COLO829 (cell line): ENCODE measurements at places on chromosomes 4 and X.

DNA sequence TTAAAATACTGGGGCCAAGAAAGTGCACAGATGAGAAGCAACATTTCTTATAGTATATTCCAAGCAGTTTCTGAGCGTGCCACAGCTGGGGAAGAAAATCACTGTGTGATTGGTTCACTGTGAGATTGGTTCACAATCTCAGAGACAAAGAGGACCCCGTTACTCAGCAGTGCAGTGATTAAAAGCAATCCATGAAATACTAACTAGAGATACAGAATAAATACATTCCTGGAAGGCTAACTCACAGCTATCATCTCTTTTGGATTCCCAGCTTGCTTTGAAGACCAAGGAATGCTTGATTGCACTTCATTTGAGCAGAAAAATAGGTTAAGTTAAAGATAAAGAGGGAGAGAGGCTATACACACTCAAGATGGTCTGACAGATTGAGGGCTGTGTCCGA, 132.1 kb upstream of the RAPGEF2 start:
- DNase-seq, result no peak

GRCh38 chrX:19670854-19671620, 155.7 kb upstream of the MAP3K15 start:
- peak; percentile 73 for DNase-seq

DNA sequence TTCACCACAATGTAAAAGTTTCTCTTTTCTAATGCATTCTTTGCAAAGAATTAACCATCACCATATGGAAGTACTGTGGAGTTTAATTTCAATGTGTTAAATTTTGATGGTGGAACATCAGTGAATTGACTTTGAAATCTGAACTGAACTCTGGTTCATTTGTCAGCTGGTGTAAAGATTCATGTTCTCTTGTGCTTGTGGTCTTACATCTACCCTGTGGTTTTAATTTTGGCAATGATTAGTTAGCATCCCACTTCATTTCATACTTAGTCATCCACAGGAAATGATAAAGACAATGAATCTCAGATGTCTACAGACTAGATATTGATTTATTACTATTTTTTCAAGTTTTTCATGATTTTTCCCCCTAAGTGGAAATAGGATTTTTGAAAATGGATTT, 77.8 kb downstream of the GRID2 start:
- DNase-seq, result no peak

DNA sequence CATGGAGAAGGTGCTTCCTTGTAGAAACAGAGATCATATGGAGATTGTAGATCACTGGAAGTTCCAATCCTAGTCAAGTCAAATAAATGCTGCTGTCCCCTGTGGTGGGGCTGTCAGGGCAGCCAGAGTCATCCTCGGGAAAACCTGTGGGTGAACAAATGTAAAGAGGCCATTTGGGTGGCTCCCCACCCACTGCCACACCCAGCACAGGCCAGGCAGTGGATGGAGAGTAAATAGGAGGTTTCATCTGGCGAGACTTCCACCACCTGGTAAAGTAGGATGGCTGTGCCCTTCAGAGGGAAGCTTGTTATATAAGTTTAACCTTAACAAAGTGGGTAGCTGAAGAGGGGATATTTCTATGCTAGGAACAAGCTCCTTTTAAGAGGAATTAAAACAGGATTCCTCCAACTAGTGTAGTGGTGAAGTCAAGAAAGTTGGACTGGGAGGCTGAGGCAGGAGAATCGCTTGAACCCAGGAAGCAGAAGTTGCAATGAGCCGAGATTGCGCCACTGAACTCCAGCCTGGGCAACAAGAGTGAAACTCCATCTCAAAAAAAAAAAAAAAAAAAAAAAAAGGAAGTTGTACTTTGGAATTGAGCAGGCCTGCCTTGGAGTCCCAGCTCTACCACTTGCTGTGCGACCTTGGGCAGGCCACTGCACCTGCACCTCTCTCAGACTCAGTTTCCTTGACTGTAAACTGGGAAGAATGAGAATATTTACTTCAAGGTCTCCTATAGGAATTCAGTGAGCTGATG, 273.7 kb downstream of the PTTG2 start:
- no peak for DNase-seq

DNA sequence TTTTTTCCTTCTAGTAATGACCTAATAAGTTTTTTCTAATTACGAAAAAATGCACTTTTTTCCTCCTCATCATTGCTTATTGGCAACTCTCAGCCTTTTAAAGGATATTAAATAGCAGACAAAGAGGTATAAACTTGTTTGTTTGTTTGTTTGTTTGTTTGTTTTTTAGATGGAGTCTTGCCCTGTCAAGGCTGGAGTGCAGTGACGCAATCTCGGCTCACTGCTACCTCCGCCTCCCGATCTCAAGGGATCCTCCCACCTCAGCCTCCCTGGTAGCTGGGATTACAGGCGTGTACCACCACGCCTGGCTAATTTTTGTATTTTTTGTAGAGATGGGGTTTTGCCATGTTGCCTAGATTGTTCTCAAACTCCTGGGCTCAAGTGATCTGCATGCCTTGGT, 6.0 kb downstream of the RBM47 start:
- no peak for DNase-seq

GRCh38 chrX:118847676-118848075, 24.1 kb downstream of the ZCCHC12 start:
- DNase-seq, result peak; percentile 54

- no peak for DNase-seq
Measured at GRCh38 chr4:61246034-61246433, 45.9 kb downstream of the ADGRL3 start.

DNA sequence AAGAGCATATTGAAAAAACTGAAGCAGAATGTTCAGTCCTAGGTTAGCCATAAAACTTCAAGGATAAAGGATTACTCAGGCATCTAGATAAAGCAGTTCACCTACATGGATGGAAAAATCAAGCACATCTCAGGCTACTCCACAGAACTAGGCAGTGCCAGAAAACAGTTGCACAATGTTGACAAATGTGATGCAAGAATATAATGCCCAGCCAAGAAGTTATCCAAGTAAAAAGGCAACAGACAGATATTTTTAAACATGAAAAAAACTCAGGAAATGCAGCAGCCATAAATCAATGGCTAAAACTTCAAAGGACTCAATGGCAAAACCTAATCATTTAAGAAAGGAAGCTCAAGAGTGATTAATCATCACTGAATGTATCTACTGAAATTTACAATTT, 456.0 kb upstream of the FAM241A start:
- peak; percentile 36 for DNase-seq

DNA sequence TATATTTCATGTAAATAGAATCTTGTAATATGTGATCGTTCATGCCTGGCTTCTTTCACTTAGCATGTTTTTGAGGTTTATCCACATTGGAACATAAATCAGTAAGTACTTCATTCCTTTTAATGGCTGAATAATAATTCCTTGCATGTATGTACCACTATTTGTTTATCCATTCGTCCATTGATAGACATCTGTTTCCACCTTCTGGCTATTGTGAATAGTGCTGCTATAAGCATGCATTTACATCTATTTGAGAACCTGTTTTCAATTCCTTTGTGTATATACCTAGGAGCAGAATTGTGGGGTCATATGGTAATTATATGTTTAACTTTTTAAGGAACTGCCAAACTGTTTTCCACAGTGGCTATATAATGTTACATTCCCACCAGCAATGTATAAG, 356.7 kb upstream of the DIPK2B start:
- DNase-seq, result no peak

GRCh38 chr4:91035276-91035675, 908.1 kb downstream of the CCSER1 start:
- DNase-seq, result no peak

DNA sequence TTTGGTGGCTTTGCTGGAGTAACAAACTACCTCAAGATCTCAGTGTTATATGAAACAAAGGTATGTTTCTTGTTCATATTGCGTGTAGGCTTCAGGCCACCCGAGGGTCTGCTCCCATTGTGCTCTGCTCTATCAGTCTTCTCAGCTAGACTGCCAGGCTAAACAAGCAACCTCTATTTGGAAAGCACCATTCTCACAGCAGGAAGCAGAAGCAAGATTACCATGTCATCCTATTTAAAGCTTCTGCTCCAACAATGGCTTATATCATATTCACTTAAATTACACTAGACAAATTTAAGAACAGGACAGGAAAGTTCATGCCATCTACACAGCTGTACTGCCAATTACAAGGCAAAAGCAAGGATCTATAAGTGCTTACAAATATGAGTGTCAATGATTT, 385.8 kb downstream of the PPARGC1A start:
- DNase-seq, result no peak

DNA sequence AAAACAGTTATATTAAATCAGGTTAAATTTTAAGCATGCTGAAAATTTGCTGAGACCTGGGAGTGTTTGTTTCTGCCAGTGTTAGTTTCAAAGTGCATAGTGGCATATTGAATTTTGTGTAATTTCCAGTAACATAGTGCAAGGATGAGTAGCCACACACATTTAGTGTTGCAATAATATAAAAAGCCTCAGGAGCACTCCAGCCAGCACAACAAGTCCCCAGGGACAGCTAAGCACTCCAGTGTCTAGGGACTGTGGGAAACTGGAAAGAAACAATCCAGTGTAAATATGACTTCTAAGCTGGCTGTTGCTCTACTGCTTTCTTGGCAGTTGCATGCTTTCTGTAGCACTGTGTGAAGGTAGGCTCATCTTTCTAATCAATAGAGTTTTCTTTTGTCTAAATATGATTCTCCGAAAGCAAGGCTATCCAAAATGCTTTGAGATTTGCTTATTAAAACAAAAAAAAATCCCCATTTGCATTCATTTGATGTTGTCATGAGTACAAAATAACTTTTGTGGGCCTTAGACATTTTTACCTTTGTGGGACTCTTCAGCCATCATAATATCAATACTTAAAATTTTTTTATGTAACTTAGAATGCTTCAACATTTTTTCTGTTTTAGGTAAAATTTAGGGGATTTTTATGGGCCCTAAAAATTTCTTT, 24.2 kb upstream of the CXCL2 start:
- DNase-seq, result peak; percentile 35
